NCI-H187 treated with DMSO at 0.1 percent for 48 hours (cell line): ENCODE measurements at places on chromosomes 5 and 9.

DNA sequence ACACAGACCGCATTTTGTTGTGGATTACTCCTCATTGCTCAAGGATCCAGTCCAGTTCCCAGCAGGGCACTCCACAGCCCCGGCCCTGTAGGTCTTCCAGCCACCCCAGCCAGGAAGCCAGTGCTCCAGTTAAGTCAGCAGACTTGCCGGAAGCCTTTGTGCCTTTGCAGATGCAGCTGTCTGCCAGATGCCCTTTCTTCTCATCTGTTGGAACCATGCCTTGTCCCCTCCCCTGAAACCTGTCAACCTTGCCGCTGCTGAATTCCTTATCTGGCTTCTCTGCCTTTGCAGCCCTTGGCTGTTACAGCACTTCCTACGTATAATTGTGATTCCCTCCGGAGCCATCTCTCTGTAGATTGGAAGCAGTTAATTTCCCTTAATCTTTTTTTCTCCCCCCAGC lies 28.4 kb downstream of the PSAT1 start:
- no peak for DNase-seq

- DNase-seq, result no peak
These were observed 33.4 kb downstream of the FAXDC2 start for GRCh38 chr5:154816891-154817492.

DNA sequence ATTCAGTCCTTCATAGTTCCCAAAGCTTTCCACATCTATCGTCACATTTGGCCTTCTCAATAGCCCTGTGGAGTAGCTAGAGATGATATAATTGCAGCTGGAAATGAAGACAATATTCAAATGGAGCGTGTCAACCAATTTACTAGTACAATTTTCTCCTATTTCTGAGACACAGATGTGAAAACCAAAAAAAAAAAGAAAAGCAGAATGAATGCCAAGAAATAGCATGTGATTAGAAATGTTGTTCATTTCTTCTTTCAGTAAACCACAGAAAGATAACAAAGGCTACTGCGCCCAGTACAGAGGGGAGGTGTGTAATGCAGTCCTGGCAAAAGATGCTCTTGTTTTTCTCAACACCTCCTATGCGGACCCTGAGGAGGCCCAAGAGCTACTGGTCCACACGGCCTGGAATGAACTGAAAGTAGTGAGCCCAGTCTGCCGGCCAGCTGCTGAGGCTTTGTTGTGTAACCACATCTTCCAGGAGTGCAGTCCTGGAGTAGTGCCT lies 99.0 kb downstream of the MUSK start:
- no peak for DNase-seq

GRCh38 chr5:142794537-142794936 lies 24.4 kb downstream of the ARHGAP26 start:
- no peak for DNase-seq

DNA sequence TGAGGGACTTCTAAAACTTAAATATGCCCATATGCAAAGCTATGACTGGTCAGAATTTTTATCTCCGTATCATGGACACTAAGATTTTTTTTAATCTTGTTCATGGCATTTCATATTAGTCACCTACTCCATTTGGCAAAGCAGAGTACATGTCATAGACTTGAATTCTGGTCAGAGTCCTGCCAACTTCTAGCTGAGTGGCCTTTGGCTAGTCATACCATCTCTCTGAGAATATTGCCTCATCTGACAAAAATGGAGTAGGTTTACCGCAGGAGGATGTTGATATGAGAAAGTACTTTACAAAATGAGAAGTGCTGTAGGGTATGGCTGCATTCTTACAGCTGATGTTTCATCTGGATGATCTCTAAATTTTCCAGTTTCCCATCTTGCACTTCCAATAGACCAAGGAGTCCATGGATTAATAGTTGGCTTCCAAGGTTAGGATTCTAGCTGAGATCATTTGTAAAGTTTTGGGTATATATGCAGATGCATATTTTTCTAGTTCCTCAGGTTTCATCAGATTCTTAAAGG lies 150.8 kb upstream of the NR3C1 start:
- DNase-seq, result no peak

- no peak for DNase-seq
These were observed 236.6 kb upstream of the RASEF start for GRCh38 chr9:83299571-83299970.
